ENCODE measurements at places on chromosomes 4 and X.

DNA sequence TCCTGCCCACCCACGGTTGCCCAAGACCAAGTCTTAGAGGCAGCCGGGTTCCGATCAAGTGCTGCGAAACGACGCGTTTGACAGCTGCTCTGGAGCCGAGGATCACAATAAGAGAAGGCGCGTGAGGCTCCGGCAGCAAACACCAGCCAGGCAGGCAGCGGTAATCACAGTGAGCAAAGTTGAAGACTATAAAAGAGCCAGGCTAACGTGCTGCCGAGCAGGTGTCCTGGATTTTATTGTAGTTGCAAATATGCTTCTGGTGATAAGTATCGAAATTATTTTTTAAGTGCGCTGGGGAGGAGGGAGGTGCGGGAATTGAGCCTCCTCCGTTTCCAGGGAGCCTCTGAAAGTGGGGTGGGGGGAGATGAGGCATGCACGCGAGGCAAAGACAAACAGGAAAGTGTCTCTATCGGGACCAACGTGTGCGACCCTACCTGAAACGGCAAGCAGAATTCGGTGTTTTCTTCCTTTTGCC, 590 bp downstream of the GABRA2 start:
- no peak for DNase-seq

- no peak for DNase-seq
Observed at GRCh38 chrX:100880368-100880767, 6.2 kb upstream of the NOX1 start.

DNA sequence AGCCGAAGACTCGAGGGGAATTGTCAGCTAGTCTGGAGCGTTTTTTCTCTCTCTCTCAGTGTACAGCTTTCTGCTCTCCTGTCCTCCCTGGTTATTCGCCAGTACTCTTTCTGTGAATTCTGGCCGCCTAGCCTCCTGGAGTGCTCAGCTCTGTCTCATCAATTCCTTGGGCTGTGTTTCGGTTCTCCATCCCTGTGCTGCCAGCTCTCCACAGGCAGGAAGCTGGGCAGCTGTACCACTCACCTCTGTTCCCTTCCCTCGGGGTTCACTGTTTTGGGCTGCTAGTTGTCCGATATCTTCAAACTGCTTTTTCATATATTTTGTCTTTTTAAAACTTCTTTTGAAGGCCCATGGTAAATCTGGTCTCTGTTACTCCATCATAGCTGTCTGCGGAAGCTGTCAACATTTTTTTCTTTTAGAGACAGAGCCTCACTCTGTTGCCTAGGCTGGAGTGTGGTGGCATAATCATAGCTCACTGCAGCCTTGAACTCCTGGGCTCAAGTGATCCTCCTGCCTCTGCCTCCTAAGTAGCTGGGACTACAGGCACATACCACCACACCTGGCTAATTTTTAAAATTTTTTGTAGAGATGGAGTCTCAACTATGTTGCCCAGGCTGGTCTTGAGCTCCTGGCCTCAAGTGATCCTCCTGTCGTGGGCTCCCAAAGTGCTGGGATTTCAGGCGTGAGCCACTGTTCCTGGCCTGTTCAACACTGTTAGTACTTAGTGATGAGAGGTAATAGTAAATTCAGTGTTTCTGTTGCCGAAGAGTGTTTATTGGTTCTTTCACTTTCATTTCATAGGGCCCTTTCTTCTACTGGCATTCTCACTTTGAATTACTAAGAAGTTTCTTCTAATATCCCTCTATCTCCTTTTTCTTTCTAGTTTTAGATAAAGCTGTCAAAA, 18.6 kb downstream of the ZCCHC4 start:
- no peak for DNase-seq

GRCh38 chr4:188434643-188435042, 295.4 kb downstream of the TRIML1 start:
- DNase-seq, result no peak
